ENCODE measurements at places on chromosomes 7 and 10.

GRCh38 chr7:101814081-101814990, 3.1 kb upstream of the CUX1 start:
- DNase-seq = peak; percentile 59

DNA sequence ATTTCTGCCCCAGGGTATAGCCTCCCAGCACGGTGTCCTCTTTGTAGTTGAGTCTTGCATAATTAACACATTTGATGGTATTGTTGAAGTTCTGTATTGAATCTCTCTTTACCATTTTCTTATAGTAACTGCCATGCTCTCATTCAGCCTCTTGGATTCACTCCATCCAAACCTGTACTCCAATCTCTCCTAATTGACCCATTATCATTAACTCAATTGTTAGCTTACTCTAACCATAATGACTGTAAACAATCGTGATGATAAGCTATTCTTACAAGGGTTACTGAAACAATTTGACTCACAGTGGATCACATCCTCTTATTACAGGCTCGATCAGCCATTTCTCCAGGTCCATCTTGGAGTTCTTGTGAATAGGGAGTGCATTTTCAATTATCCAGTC, 191.9 kb upstream of the AGK start:
- DNase-seq = no peak

GRCh38 chr10:47381427-47382379, 2.4 kb downstream of the ZNF488 start:
- DNase-seq = no peak

- no peak for DNase-seq
These were observed 16.8 kb downstream of the NUDT1 start for GRCh38 chr7:2258661-2259365.

GRCh38 chr7:70608229-70608628, 523.7 kb upstream of the GALNT17 start:
- no peak for DNase-seq

- no peak for DNase-seq
These were observed 45.5 kb downstream of the ABCC2 start for GRCh38 chr10:99827936-99828335.

DNA sequence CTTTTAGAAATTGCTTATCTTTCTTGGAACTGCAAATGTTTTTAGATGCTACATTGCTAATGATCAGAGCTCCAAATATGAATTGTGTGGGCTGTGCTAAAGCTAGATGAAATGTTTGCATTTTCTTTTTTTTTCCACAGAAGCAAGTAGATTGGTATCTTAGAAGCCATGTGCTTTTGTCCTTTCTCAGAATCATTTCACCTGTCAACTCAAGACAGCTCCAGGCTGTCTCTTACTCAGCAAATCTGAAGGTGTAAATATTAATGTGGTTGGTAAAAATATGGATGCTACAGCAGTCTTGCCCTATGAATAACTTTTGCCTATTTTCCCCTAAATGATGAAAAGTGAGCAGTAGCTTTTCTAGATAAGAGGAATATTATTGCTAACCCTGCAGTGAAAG, 41.2 kb downstream of the AP3M1 start:
- DNase-seq = no peak

GRCh38 chr10:14603534-14604102, 171.1 kb downstream of the FAM107B start:
- DNase-seq = no peak

- DNase-seq = no peak
These were observed 224.5 kb downstream of the DYNC1I1 start for GRCh38 chr7:95996886-95997285.

DNA sequence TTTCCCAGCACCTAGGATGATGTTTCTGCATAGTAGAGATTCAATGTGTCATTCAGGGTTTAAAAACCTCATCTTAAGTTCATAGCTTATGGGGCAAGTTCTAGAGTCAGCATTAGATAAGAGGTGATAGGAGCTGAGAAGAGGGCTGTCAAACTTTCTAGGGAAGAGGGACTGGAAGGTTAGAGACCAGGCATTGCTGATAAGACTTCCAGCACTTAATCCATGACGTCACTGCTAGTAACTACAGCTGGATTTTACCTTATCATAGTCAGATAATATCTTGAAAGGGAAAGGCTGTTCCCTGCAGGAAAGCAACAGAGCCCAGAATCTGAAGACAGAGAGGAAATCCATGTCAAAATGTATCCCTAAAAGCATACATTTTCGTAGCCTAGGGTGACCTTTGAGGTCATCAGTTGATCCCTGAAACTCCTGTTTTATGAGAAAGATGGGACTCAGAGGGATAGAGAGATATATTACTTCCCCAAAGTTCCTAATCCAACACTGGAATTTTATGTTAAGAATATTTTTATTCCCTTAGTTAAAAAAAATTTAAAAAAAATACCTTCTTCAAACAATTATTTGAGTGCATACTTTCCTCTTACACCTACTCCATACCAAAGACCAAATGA, 3.3 kb upstream of the CPED1 start:
- DNase-seq = no peak

- no peak for DNase-seq
These were observed 36.8 kb upstream of the ADAM12 start for GRCh38 chr10:126425032-126425431.

DNA sequence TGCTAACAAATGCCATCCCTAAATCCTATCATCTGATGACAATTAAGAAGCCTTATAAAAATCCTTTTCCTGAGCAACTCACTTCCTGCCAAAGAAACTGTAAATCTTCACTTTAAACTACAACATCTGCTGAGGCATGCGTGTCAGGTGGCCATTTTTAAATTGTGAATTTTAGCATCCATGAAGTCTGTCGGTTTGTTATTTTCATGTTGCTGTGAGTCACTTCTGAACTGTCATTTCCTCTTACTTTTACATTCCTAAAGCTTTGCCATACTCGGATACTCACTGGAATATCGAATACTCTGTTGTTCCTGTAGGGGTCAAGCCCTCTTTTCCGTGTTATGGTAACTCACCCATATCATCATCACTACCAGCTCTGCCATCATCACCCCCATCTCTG, 34.3 kb upstream of the TMEM26 start:
- DNase-seq = no peak

All from stimulated activated CD4-positive, alpha-beta T cell treated with anti-CD3 and anti-CD28 coated beads, TNF-alpha, amount 100 ng/mL, for 24 hours (primary cell).